ENCODE measurements at places on chromosomes 5 and 9.

DNA sequence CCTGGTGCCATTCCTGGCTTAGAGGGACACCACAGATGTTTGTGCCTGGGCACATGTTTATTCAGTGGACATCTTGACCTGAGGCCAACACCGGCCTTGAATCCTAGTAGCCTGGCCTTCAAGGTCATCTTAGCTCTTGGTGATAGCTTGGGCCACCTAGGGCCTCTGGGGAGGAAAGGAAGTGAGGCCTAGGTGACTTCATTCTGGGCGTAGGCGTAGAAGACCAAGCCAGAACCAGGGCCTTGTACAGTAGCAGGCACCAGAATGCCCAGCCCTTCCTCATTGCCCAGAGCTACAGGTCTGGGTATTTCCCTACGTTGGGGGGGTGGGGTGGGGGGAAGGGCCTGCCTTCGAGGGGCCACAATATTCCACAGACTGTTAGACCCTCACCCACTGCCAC, 33.8 kb downstream of the WNK2 start:
- no peak for DNase-seq

GRCh38 chr5:9099689-9100088, 446.2 kb downstream of the SEMA5A start:
- no peak for DNase-seq

GRCh38 chr9:33498387-33498786, 24.7 kb upstream of the NOL6 start:
- DNase-seq = no peak

- DNase-seq = no peak
These were observed 75.5 kb upstream of the PUM3 start for GRCh38 chr9:2919347-2919746.

- DNase-seq = peak; percentile 77
These were observed 21.8 kb downstream of the GLT6D1 start for GRCh38 chr9:135617538-135617900.

DNA sequence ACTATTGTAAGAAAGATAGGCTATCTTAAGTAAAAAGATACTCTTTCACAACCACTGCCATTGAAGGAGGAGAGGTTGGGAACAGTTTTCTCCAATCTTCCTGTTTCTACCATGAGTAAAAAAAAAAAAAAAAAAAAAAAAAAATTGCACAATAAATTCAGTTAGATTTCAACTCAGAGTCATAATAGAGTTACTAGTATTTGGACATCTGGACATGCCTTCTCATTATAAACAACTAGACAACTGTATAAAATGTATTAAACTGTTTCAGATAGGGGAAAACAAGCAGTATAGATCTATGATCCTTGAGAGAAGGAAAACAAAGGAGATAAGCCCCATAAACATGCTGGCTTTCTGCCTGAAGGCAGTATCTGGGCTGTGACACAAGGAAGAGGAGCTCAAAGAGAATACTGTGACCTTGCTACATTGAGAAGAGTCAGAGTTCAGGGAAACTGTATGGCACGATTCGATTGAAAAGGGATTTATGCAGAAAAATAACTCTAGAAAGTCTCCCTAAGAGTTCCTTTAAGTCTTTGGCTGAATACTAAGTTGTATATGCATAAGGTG, 249.2 kb upstream of the POU5F2 start:
- no peak for DNase-seq

DNA sequence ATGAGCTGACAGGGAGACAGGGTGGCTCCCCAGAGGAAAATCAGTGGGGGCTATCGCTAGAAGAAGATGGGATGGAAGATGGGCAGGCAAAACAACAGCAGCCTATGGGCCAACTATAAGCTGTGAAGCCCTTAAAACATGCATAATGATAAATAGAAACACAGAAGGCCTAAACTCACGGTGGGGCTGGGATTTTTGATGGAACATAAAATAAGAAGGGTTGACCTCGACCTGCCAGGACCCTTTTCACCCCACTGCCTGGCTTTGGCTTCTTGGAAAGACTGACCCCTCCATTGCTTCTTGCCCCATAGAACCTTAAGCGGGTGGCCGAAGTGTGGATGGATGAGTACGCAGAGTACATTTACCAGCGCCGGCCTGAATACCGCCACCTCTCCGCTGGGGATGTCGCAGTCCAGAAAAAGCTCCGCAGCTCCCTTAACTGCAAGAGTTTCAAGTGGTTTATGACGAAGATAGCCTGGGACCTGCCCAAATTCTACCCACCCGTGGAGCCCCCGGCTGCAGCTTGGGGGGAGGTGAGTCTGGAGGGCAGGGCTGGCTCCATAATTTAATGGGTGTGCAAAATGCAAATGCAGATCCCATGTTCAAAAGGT, 36.5 kb upstream of the SAP30L start:
- no peak for DNase-seq

GRCh38 chr9:111316796-111317195, 13.2 kb downstream of the OR2K2 start:
- DNase-seq = no peak

DNA sequence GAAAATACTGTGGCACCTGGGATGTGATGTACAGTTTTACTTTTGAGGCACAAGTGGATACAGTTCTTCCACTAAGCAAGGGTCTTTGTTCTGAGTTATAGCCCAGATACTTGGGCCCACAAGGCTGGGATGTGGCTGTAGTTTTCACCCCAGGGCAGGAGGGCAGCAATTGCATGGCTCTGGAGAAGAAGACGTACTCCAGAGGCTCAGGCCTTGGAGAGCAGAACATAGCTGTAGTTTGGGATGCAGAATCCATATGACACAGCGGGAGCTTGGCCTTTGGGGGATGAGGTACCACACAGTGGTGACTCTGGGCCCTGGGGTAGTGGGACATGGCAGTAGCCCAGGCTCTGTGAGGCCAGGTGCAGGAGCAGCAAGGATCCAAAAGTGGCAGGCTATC, 110.8 kb upstream of the FSTL4 start:
- no peak for DNase-seq

- no peak for DNase-seq
These were observed 33.7 kb downstream of the NIM1K start for GRCh38 chr5:43225649-43226245.

DNA sequence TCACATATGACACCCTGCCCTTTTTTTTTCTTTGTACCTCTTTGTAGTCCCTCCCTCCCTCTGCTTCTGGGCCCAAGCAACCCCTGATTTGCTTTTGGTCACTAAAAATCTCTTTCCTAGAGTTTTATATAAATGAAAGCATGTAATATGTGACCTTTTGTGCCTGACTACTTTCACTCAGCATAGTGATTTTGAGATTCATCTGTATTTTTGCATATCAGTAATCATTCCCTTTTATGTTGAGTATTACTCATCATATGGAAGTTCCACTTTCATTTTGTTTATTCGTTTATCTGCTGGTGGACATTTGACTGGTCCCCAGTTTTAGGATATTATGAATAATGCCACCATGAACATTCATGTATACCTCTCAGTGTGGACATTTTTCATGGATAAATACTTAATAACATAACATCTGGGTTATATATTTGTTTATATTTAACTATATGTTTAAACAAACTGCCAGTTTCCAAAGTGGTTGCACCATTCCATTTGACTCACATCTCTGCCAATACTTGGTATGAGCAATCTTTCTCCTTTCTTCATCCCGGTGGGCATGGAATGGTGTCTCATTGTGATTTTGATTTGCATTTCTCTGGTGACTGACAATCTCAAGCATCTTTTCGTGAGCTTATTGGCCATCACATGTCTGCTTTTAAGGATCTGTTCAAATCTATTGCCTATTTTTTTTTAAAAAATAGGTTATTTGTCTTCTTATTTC, 115.7 kb upstream of the S1PR3 start:
- DNase-seq = no peak

- DNase-seq = no peak
These were observed 15.5 kb downstream of the TRIP13 start for GRCh38 chr5:908172-908571.

Measured in posterior cingulate gyrus (tissue), 11 donors.